ENCODE measurements at places on chromosomes 5 and 9.

GRCh38 chr9:134224127-134224526 is 59.8 kb upstream of the RNU6ATAC start:
- no peak for DNase-seq

DNA sequence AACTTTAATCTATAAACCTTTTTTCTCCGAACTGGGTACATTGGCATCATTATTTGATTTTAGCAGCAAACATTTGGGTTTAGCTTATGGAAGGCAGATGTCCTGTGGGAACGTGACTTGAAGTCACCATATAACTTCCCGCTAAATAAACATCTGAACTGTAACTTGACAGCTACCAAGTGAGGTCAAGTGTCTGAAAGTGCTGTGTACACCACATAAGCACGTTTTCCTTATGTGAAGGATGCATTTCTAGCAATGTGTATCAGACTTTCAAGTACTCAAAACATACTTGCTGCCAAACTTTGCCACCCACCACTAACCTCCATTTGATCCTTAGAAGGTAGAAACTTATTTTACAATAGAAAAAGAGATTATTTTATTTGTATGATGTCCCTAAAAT is 35.7 kb downstream of the SLC1A3 start:
- DNase-seq: no peak

DNA sequence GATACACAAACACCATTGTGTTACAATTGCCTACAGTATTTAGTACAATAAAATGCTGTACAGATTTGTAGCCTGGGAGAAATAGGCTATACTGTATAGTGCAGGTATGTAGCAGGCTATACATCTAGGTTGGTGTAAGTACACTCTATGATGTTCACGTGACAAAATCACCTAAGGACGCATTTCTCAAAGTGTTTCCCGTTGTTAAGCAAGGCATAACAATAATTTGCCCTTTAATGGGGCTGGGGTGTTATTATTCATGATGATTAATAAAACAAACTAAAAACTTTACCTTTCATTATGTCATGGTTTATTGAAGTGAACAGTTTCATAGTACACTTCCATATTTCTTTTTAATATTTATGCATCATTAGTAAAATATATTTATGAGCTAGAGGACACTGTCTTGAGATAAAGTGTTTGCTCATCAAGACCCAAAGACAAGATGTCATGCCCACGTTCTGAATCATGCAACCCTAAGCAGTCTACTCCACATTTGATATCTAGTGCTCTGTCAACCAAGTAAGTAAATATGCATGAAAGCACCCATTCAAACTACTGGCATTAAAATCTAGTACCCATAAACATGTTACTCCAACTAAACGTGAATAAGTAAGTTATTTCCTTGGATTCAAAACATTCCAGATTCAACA is 220.5 kb downstream of the NR2F1-AS1 start:
- DNase-seq: no peak

- no peak for DNase-seq
These were observed 513.2 kb downstream of the NFIB start for GRCh38 chr9:13800776-13801175.

GRCh38 chr5:133814152-133814551 is 154.3 kb downstream of the C5orf15 start:
- no peak for DNase-seq

GRCh38 chr9:130994135-130995085 is 14.6 kb upstream of the LAMC3 start:
- DNase-seq: no peak

DNA sequence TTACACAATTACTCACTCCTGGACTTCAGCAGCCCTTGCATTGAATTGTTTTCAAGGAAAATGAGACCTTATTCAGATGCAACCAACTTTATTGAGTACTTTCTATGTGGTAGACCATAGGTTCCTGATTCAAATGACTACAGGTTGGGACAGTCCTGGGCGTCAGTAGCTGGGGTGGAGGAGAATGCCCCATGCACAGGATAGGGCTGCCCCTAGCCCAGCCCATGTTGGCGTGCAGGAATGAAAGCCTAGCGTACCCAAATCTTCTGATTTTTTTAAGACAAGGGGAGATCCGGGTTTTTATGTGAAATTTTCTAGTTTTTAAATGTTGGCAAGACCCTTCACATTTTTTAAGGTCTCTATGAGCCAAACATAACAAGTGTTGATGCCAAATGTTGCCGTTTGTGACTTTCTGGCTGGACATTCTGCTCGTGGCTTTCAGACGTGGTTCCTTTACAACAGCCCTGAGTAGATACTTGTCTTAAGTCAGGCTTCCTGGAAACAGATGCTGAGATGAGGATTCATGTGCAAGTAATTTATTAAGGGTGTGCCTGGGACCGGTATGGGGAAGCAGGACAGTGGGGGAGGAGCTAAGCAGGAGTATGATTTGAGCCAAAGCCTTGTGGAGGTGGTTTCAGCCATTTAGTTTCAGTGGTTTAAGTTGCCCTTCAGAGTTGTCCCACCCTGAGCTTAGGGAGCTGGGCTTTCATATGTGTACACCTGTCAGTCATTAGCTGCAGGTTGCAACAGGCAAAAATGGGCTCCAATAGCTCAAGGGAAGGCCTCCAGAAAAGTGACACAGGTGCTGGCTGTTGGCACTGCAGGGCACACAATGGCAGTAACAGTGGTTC is 154.1 kb downstream of the NTRK2 start:
- DNase-seq: no peak

DNA sequence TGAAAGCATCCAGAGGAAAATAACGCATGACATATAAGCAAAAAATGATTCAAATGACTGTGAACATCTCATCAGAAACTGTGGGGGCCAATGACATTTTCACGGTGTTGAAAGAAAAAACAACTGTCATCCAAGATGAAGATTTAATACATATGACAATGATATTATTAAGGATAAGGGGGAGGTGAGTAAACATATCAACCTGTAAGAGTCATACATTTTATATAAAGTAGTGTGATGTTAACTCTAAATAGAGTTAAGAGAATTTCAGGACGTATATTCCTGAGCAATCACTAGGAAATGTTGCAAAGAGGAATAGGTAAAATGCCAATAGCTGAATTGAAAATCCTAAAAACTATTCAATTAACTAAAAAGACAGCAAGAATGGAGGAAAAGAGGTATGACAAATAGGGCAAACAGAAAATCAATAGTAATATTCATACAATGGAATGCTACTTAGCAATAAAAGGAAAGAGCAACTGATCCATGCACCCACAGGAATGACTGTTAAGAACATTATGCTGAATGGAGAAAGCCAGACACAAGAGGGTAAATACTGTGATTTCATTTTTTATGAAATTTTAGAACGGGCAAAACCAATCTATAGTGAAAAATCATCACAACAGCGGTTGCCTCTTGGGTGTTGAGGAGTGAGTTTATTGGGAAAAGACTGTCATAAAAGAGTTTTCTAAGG is 92.4 kb upstream of the JAK2 start:
- no peak for DNase-seq

- DNase-seq: no peak
These were observed 7.7 kb downstream of the DNLZ start for GRCh38 chr9:136355616-136356557.

GRCh38 chr9:110095161-110095595 is 112.8 kb downstream of the C9orf152 start:
- DNase-seq: no peak

GRCh38 chr9:132192728-132193127 is 30.9 kb downstream of the NTNG2 start:
- DNase-seq: no peak

DNA sequence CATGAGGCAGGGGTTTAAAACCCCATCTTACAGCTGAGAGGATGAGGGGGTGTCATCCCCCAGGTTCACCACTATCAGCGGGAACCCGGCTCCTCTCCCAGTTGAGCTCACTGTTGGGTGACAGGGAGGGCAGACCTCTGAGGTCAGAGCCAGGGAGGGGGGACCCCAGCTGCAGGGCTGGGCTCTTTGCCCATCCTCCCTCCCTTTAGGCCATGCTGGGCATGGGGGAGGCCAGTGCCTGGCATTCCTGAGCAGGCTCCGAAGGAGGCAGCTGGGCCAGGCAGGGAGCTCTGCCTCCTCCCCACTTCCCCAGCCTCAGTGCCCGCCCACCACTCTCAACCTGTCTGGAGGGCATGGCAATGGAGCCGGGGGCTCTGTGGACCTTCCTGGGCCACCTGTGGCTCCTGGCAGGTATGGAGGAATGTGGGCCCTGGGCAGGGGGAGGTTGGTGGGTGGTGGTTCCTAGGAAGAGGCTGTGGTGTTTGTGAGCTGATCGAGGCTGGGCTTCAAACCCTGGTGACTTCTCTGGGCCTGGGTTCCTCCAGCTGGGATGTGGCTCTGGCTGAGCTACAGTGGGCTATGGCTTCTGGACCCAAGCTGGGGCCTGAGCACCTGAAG is 12.6 kb downstream of the CRB2 start:
- DNase-seq: no peak

Data from activated CD8-positive, alpha-beta memory T cell treated with anti-CD3 and anti-CD28 coated beads for 24 hours (primary cell).